A549 treated with dexamethasone at 1 μM for 4 hours (cell line): ENCODE measurements at places on chromosomes 1 and 21. TPM values are rescaled to one million over a fixed set of nuclear protein-coding genes. Genes with fewer than 3 reads are reported as not detected.

GNAT2 gene
- total RNA-seq: 0.08 to 0.38 TPM (median 0.15 TPM) in 5 replicates

IVNS1ABP gene
- total RNA-seq: 24.0 to 28.5 TPM (median 26.2 TPM) in 5 replicates

CA14 gene
- 0.10 TPM in 1 of 5 replicates, not detected in the others for total RNA-seq

ASCL5 gene
- total RNA-seq: 0.09 to 0.13 TPM (median 0.11 TPM) in 5 replicates

RCC1 gene
- total RNA-seq: 65.9 to 83.3 TPM (median 77.5 TPM) in 5 replicates

FCRL6 gene
- not detected in 5 replicates for total RNA-seq

CR2 gene
- 0.04 to 0.06 TPM in 2 of 5 replicates, not detected in the others for total RNA-seq

C8A gene
- total RNA-seq: not detected in 5 replicates

ERICH3 gene
- total RNA-seq: not detected in 5 replicates

CADM3 gene
- total RNA-seq: 0.12 to 0.26 TPM (median 0.21 TPM) in 5 replicates

CAMSAP2 gene
- 17.0 to 26.2 TPM (median 22.5 TPM) in 5 replicates for total RNA-seq

HSPB7 gene
- 0.05 to 0.14 TPM (median 0.09 TPM) in 4 of 5 replicates, not detected in the other for total RNA-seq

RER1 gene
- 100 to 141 TPM (median 125 TPM) in 5 replicates for total RNA-seq

ANXA9 gene
- 0.71 to 1.2 TPM (median 0.89 TPM) in 5 replicates for total RNA-seq

CR1 gene
- not detected in 5 replicates for total RNA-seq

AIRE gene
- total RNA-seq: not detected in 5 replicates

TNFRSF9 gene
- total RNA-seq: 2.3 to 3.7 TPM (median 2.9 TPM) in 5 replicates

HSF2BP gene
- total RNA-seq: 1.6 to 2.2 TPM (median 1.8 TPM) in 5 replicates

SELENBP1 gene
- 6.2 to 7.8 TPM (median 6.6 TPM) in 5 replicates for total RNA-seq
